ENCODE measurements at places on chromosomes 3 and 15. TPM values are rescaled to one million over a fixed set of nuclear protein-coding genes. Genes with fewer than 3 reads are reported as not detected.

Gene SYNM
- total RNA-seq = 4.5 TPM

Gene C3orf22
- total RNA-seq = not detected

Gene TMEM266
- not detected for total RNA-seq

Gene SLC22A13
- 0.57 TPM for total RNA-seq

- DNase-seq = no peak
Observed at GRCh38 chr15:70200511-70201424, 103.1 kb upstream of the TLE3 start.

- no peak for DNase-seq
Observed at GRCh38 chr15:25786040-25786439, 77.1 kb downstream of the ATP10A start.

- no peak for DNase-seq
Observed at GRCh38 chr3:100151024-100151707, 36.9 kb upstream of the FILIP1L start.

GRCh38 chr3:169699536-169700050 lies 36.1 kb upstream of the MECOM start:
- no peak for DNase-seq

DNA sequence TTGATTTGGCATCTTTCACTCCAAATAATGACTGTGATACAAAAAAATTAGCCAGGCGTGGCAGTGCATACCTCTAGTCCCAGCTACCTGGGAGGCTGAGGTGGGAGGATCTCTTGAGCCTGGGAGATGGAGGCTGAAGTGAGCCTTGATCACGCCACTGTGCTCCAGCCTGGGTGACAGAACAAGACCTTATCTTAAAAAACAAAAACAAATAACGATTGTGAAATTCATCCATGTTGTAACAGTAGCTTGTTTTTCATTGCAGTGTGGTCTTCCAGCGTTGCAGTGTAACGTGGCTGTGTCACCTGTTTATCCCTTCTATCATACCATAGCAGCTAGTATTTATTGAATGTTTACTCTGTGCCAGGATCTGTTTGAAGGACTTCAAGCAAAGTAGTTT lies 120.9 kb downstream of the ITPR1 start:
- no peak for DNase-seq

GRCh38 chr3:118199044-118199443 lies 835.6 kb downstream of the IGSF11 start:
- DNase-seq = no peak

- DNase-seq = no peak
Observed at GRCh38 chr3:22475665-22476240, 724.7 kb upstream of the ZNF385D start.

- DNase-seq = no peak
Observed at GRCh38 chr15:43329217-43329959, 985 bp downstream of the LCMT2 start.

GRCh38 chr15:51023499-51023898 lies 71.2 kb downstream of the TNFAIP8L3 start:
- DNase-seq = no peak

DNA sequence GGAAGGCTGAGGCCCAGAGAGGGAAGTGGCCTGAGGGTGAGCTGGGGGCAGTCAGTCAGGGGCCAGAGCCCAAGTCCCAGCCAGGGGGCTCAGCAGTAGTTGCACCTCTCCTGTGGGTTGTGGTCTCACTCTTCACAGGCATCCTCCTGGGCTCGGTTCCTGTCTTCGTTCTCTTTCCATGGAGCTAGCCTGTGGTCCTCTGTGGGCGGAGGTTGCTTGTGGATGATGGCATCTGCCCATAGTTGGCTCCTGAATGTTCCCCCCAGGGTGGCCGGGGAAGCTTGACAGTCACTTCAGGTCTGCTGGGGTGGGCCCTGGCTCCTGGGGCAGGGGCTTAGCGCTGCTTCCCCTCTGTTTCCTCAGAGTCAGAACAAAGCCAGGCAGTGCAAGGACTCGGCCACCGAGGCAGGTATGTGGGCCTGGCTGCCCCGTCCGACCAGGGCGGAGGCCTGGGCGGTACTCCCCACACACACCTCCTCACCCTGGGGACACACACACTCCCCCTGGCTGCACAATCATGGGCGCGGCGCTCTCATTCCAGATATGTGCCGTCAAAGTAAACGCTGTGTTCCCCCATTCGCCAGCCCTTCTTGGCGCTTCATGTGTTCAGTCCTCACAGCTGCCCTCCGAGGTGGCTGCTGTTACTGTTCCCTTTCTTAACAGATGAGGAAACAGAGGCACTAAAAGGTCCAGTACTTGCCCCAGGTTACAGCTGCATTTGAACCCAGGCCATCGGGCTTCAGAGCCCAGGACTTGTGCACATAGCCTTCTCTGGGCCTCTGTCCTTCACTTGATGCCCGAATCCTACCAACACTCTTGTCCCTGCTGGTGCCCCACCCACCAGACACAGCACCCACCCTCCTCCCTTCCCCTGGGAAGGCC lies 34.5 kb downstream of the PSTPIP1 start:
- peak; percentile 29 for DNase-seq

DNA sequence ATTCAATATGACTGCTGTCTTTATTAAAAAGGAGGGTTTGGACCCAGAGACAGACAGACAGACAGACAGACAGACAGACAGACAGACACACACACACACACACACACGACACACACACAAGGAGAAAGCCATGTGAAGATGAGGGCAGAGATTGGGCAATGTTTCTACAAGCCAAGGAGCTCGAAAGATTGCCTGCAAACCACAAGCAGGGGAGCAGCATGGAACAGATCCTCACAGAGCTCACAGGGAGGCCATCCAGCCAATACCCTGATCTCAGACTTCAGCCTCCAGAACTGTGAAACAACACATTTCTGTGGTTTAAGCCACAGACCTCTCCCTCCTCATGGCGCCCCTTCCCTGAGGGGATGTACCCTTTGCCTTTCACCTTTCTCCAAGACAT lies 35.8 kb upstream of the ABHD2 start:
- DNase-seq = no peak

DNA sequence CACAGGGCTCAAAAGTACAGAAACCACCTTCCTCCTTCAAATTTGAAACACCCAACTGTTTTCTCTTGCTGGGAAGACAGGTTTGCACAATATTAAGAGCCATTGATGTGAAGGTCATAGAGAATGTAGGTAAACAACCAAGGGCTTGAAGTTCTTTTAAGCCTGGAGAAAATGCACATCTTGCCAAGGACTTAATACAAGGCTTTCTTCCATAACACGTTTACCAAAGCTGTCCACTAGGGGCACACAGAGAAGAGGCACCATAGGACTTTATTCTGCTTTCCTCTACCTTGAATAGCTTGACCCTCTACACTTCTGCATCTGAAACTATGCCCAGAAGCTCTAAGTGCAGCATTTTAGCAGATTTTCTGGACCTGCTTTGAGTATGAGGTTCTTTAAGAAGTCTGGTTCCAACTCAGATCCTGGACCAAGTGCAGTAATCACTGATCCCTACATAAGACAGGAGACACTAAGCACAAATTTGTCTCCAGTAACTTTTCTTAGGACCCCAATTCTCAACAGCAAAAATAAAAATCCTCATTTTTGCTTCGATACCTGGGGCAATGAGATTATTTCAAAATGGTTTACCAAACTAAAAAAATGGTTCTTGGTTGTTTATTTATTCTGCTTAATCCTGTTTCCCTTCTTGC lies 138.0 kb downstream of the FBN1 start:
- no peak for DNase-seq

DNA sequence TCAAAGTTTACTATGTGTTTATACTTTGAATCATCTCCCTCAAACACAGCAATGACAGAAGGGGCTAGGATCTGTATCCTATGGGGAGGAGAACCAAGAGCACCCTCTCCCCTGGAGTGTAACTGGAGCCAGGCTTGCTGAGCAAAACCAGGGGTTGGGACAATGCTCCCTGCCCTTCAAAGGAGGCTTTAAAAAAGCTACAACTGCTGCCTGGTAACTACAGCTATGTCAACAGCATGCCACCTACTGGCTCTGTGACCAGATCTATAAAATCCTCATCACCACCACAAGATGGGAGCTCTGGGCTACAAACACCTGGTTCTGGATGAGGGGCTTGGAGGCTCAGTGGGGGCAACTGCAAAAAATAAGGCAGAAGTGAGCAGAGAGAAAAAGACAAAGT lies 61.9 kb downstream of the ANO10 start:
- no peak for DNase-seq

- DNase-seq = no peak
Observed at GRCh38 chr15:97747342-97747741, 213.2 kb upstream of the ARRDC4 start.

GRCh38 chr3:183006396-183007002 lies 26.2 kb upstream of the DCUN1D1 start:
- DNase-seq = no peak

- DNase-seq = no peak
Observed at GRCh38 chr3:169822983-169823382, 10.3 kb upstream of the LRRC34 start.

DNA sequence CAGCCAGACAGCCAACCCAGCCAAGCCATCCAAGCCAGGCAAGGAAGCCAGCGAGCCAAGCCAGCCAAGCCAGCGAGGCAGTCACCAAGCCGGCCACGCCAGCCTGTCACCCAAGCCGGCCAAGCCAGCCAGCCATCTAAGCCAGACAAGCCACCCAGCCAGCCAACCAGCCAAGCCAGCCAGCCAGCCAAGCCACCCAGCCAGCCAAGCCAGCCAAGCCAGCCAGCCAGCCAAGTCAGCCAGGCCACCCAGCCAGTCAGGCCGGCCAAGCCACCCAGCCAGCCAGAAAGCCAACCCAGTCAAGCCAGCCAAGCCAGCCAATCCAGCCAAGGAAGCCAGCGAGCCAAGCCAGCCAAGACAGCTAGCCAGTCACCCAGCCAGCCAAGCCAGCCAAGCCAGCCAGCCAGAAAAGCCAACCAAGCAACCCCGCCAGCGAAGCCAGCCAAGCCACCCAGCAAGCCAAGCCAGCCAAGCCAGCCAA lies 201.2 kb downstream of the GOLGA6L6 start:
- DNase-seq = peak; percentile 57

- DNase-seq = no peak
Observed at GRCh38 chr3:128395500-128396162, 71.1 kb downstream of the DNAJB8 start.

All from activated naive CD8-positive, alpha-beta T cell treated with anti-CD3 and anti-CD28 coated beads, Interleukin-2, amount 10 ng/mL, durations not matched to agents 7 days and 5 days (primary cell).